Stimulated activated CD4-positive, alpha-beta T cell treated with anti-CD3 and anti-CD28 coated beads, Interleukin-1b, Interleukin-23, amount 100 ng/mL, for 4 hours (primary cell): ENCODE measurements at places on chromosomes 11 and 22.

DNA sequence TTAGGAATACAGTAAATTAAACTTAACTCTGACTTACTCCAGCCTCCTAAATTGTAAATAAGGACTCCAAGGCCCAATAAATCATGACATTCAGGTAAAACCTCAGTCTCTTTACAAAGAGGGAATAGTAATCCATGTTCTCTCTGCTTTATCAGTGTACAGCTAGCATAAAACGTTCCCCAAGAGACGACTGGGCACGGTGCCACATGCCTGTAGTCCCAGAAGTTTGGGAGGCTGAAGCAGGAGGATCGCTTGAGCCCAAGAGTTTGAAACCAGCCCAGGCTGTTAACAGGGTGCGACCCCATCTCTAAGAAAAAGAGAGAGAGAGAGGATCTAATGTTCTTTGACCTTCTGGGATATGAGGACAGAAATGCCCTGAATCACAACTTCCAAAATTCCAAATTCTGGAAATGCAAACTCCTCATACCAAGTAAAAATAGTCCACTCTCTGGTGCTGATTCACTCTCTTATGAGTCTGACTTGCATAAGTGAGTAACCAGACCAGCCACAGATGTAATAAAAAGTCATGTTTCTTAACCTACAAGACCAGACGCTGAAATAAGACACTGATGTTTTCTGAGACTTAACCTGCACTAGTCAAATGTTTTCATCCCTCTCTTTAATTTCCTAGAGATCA is 25.5 kb downstream of the NNMT start:
- DNase-seq = no peak

DNA sequence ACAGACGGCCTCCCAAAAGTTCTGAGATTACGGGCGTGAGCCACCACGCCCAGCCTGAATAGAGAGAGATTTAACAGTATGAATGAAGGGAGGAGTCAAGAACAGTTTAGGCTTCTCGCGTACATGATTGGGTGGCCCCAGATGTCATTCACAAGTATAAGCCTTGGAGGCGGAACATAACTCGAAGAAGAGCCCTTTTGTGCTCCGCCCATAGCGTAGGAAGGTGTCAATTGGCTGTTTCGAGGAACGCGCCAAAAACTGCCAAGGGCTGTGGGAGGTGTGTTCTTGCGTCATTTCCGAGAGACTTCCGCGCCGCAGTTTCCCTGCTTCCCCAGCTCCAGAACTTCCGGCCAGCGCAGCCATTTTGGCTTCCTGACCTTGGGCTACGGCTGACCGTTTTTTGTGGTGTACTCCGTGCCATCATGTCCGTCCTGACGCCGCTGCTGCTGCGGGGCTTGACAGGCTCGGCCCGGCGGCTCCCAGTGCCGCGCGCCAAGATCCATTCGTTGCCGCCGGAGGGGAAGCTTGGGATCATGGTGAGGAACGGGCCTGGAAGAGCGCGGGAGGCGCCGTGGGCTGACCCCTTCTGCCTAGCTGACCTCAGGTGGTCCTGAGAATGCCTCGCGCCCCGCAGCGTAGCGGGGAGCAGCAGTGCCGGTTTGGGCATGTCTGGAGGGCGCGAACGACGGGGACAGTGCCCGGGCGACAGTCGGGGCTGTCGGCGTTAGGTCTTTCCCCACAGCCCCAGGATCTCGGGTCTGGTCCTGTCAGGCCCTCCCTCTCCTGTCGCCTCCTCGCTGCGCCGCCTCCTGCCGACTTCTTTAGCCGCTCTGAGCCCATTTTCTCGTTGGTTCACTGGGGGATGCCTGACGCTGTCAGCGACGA is at the start of gene COX8A:
COX8A (plus strand) TSS at position 362 of the 885 bp plus-strand sequence; CDS start at position 423, 61 bp downstream.
- DNase-seq = peak; percentile 78

DNA sequence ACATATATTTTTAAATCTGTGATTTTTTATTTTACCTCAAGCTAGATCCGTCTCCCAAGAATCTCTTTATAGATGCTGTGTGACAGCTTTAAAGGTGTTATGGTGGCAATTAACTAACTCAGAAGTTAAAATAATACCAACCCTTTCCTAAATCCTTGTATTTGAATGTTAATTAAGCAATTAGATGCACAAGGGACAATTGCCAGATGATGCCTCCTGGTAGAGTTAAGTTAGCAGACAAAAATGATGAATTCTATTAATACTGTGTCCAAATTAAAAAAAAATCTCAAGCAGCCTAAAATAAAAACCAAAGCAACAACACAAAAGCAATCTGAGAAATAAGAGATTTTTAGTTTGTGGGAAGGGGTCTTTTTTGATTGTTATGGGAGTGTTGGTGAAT is 78.9 kb downstream of the FANCF start:
- no peak for DNase-seq

DNA sequence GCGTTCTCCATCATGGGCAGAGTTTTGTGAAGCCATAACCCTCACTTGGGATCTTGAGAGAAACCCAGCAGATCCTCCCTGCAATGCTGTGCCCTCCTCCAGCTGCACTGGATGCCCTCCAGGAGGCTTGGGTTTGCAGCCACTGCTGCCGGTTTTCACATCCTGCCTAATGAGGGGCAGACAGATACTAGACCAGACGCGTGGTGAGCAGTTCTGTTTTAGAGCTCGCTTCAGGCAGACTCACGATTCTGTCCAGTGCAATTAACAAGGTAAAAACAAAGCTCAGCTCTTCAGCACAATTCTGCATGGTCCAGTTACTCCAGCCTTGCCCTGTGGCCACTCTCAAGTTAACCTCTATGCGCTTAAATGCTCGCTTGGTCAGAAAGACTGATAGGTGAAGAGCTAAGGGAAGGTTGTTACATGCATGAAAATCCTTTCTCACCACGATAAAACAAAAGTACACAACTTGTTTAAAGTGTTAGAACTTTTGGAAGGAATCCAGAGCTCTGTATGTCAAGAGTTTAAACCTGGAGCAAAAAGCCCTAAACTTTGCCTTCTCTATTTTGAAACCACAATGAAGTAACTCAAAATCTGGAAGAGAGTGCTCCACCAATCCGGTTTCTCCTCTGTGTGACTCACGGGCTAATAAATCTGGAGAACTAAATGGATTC is 292.3 kb upstream of the FAT3 start:
- DNase-seq = no peak

DNA sequence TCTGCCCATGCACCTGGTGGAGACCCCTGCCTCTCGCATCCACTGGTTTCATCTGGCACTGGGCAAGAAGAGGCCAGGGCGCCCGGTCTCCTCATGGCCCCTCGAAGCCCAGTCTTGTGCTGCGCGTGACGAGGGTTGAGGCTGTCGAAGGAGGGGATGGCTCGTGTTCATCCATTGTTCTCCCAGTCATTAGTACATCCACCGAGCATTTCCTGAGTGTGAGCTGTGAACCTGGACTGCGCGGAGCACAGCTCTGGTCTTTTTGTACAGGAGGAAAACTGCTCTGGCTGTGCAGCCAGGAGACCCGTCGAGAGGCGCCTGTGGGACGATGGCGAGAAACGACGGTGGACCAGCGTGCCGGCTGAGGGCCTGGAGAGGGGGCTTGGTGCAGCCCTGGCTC is 6.8 kb downstream of the CACNA1I start:
- DNase-seq = no peak

DNA sequence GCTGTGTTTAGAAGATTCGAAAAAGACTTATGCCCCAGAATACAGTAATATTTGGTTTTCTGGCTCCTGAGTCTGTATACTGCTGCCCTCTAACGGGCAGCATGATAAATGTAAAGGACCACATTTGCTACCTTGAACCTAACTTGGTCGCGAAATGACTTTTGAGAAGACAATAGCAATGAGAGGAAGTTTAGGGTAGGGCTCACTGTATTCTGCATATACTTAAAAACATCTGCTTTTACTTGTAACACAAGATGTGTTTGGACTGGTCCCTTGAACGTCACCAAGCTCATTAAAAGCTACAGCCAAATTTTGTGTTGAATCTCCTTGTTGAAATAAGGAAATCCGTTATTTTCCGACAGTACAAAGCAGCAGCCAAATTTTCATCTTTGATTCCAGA is 309.1 kb downstream of the SWAP70 start:
- DNase-seq = peak; percentile 3

DNA sequence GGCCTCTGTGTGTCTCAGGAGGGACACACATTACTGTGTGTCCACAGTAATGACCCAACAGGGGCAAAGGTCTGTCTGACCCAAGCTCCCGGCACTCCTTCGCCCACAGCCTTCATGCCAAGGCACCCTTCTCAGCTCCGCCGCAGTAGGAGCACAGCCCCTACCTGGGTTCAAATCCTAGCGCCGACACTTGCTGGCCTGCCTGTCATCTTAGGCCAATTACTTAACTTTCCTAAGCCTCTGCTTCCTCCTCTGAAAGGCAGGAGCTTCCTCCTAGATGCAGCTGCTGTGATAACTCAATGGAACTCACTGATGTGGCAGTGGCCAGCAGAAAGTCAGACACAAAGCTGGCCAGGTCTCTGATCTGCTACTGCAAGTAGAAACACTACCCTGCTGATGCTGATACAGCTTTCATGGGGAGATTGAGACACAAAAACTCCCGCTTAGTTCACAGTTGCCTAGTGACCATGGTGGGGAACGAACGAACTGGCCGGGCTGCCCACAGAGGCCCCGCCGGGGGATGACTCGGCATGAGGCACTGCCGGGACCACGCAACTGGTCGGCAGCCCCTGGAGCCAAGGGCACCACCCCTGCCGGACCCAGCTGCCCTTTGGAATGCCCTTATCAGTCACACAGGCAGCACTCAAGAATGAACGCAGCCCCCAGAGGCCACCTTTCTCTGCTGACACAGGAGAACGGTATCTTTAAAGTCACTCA is 8.1 kb downstream of the EHD1 start:
- no peak for DNase-seq
